Fibroblast of upper back skin (primary cell): ENCODE measurements at places on chromosomes 3 and 15.

- no peak for DNase-seq
These were observed 245.4 kb downstream of the ERC2 start for GRCh38 chr3:56222866-56223265.

- DNase-seq = peak; percentile 25
These were observed 819.7 kb downstream of the FHIT start for GRCh38 chr3:60431599-60431958.

- DNase-seq = no peak
These were observed 36.0 kb downstream of the PSTPIP1 start for GRCh38 chr15:77030928-77031375.

DNA sequence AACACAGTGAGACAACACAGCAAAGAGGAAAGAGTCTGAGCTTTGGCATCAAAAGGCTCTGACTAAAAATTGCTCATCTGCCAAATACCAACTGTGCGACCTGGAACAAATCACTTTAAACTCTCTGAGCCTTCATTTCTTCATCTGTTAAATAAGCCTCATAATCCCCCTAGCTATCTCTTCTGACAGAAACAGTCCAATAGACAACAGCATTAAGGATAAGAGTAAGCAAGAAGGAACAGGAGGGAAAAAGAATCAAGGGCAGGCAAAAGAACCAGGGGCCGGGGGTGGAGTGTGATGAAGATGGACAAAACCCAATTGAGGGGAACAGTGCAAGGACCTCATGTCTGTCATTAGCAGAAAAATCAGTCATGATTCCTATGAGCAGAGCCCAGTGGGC lies 79.4 kb upstream of the SETMAR start:
- no peak for DNase-seq

DNA sequence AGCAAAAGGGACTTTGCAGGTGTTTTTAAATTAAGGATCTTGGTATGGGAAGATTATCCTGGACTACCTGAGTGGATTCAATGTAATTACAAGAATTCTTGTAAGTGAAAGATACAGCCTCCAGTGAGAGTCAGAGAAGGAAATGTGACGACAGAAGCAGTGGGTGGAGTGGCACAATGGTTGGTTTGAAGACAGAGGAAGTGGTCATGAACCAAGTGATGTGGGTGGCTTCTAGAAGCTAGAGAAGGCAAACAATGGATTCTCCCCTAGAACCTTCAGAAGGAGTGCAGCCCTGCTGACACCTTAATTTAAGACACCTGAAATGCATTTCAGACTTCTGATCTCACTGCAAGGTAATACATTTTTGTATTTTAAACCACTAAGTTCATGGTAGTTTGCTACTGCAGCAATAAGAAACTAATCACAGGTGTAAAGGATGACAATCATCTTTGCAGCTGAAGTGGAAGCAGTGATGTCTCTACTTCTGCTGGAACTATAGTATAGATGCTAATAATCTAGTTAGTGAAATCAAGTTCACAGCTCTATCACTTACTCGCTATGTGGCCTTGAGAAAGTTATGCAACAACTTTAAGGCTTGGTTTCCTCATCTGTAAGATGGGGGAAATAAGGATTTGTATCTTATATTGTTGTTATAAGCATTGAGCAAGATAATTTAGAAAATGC lies 403.4 kb upstream of the SUCLG2 start:
- no peak for DNase-seq

DNA sequence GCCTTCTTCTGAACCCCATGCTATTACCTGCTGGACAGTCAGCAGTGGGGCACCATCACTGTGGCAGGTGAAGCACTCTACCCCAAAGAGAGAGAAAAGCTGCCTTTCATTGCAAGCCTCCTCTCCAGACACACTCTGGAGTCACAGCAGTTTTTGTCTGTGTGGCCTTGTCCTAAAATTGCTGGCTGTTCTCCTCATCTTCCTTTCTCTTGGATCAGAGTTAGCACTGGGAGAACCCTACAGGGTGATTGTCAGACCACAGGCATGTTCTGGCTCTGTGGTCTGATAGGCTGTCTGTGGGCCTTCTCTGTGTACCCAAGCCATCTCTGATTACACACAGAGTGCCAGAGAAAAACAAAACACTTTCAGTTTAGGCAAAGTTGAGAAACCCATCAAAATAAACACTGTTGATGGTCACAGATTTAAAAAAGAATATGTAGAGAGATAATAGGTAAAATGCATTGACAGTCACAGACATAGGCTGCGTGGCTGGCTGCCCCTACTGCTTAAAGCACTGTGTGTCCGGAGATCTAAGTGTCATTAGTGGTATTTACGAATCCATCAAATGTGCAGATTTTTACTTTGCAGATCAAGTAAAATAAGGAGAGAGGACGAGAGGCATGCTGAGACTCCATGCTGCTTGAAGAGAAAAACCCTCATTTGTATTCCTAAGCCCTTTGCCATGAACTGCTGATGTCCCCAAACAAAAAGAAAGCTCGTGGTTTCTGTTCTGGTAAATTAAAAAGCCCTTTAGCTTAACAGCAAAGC lies 689.9 kb downstream of the TUSC7 start:
- peak; percentile 63 for DNase-seq

DNA sequence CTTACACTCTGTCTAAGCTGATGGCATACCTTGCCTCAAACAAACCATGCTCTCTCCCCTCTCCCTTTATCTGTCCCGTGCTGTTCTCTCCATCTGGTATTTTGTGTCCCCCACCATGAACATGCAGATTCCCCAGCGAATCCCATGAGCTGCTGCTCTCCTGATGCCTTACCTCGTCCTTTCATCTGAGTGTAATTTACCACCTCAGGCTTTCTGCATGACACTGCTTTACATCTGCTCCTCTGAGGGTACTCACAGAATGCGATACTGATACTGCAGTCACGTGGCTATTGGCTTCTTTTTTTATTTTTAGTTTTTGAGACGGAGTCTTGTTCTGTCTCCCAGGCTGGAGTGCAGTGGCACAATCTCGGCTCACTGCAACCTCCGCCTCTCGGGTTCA lies 341.7 kb downstream of the PTPRG start:
- DNase-seq = no peak
